ENCODE measurements at places on chromosomes 7 and 10.

DNA sequence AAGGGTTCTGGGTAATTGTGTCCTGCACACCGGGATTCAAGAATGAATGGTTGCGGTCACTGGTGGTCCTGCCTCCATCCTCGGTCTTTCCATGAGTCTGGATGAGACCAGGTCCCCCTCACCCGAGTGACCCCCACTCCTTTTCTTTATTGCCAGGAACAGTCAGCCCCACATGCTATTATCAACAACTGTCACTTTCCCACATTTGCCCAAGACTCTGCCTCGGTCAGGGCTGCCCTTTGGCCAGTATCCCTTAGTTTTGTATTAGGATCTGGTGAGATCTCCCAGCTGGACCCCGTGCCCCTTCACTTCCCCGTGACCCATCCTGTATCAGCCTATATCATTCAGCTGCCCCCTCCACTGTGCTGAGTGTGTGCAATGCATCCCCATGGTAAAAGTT is 288.3 kb downstream of the ADARB2 start:
- no peak for DNase-seq

- no peak for DNase-seq
These were observed 15.3 kb downstream of the SH3PXD2A start for GRCh38 chr10:103839872-103840739.

- no peak for DNase-seq
These were observed 72.9 kb upstream of the LOXL4 start for GRCh38 chr10:98340940-98341310.

GRCh38 chr7:1953199-1954190 is 279.2 kb downstream of the MAD1L1 start:
- no peak for DNase-seq

DNA sequence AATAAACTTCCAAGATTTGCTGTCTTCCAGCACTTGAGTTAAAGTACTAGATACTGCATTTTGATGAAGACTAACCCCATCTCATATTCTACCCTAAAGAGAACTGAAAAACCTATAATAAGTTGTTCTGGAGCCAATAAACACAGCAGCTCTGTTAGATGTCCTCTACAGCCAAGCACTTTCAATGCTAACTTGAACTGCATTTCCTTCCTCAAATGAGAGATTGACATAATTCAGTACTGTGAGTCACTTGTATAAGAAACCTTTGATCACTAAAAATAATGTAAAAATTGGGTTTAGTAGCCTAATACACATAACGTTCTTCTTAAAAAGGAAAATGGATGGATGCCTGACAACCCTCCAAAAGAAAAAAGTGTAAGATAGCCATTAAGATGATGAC is 81.3 kb downstream of the ITGB8 start:
- DNase-seq: no peak

GRCh38 chr7:108210796-108211195 is 80.6 kb upstream of the LAMB4 start:
- DNase-seq: no peak

DNA sequence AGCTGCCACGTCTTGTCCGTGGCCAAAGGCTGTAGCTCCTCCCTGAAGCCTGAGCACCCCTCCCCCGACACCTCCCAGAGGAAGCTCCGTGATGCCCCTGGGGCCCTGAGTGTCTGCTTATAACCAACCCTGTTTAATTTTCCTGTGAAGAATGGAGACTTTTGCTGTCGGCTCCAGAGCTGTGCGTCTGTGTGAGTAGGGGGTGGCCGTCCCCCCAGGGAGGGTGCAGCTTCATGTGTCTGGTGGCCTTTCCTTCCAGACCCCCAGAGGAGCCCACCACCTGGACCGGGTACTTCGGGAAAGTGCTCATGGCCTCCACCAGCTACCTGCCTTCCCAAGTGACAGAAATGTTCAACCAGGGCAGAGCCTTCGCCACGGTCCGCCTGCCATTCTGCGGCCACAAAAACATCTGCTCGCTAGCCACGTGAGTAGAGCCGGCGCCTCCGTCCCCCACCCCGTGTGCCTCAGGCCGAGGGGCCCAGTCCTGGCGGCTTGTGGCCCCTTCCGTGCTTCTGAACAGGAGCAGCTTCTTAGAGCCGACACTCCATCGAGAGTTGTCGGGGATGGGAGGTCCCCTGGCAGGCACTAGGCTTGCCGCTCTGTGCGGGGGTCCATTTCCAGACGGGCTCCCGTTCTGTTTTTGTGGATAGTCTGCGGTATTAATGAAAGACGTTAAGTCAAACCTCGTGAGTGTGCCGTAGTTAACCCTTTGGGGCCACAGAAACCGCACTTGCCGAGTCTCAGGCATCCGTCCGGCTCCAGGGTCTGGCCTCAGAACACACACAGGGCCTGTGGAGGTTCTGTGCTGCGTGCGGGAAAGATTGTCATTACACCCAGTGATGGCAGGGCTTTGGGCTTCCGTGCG is 37.1 kb downstream of the WIPI2 start:
- no peak for DNase-seq

DNA sequence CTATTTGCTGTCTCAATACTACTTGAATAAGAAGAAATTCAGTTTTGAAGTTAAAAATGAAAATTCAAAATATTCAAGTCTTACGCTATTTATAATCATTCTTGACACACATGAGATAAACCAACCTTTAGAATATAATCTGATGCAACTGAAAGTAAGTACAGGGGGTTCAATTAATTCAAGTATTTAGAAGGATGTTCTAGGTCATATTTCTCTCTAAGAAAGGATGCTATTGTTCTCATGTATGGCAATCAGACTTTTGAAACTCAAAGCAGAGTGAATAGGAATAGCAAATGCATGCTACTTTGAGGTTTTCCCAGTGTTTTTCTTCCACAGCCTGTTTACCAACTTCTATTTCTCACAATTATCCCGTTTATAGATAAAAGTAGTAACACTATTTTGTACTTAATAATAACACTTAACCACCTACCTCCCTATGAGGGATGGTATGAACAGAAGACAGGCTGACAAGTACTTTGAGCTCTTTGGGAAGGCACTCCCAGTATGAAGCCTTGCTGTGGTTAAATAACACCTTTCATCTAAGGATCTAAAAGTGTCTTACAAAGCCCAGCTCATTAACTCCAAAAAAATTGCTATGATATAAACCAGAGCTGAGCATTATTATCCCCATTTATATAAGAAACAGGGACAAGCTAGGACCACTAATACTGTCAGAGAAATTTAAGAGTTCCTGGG is 18.0 kb upstream of the SPOCK2 start:
- no peak for DNase-seq

DNA sequence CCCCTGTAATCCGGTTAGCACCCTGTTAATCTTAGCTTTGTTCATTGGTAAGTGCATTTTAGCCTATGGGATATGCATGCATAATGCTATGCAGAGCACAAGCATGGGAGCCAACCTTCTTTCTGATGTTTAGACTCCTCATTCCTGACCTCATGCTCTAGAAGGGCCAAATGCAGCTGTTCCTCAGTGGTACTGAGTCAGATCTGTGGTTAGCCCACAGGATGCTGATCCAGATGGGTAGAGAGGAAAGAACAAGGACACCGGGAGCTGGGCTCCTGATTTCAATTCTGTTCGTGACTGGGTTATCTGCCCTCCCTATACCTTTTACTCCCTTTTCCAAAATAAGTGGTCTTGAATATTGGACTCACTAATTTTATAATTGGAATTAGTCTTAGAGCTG is 31.7 kb upstream of the C10orf90 start:
- DNase-seq: no peak

- DNase-seq: peak; percentile 14
These were observed 1.4 kb downstream of the PPP1R17 start for GRCh38 chr7:31688372-31688771.

- DNase-seq: peak; percentile 42
These were observed 902 bp upstream of the NFE2L3 start for GRCh38 chr7:26151096-26151495.

DNA sequence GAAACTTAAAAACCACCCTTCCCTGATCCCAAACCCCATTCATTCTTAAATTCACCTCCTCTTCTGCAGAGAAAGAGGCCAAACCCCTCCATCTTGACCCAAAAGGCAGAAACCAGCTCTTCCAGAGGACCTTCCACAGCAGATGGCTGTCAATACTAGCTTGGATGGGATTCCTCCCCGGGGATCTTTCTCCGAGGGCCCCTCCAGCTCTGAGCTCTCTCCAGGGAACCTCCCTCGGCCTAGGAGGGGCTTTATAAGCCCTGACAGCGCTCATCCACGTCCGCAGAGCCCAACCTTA is 5.4 kb downstream of the TNRC18 start:
- DNase-seq: no peak

DNA sequence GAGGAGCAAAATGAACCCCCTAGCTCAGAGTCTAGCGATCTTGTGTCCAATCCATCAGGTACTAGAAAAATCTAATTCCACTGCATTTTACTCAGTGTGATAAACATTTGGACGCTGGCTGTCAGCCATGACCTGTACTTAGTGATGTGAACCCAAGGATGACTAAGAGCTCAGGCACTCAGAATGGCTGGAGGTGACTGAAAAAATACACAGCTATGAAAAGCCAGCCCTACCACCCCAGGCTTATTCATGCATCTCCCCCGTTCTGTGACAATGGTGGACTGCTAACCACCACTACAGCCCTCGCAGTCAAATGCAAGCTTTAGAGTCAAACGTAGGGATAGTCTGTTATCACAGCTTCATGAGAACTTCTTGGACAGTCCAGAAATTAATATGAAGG is 14.9 kb downstream of the AFAP1L2 start:
- DNase-seq: no peak

GRCh38 chr10:59362959-59363381 is 621 bp upstream of the FAM13C start:
- DNase-seq: no peak
